ENCODE measurements at places on chromosomes 6 and 20.

DNA sequence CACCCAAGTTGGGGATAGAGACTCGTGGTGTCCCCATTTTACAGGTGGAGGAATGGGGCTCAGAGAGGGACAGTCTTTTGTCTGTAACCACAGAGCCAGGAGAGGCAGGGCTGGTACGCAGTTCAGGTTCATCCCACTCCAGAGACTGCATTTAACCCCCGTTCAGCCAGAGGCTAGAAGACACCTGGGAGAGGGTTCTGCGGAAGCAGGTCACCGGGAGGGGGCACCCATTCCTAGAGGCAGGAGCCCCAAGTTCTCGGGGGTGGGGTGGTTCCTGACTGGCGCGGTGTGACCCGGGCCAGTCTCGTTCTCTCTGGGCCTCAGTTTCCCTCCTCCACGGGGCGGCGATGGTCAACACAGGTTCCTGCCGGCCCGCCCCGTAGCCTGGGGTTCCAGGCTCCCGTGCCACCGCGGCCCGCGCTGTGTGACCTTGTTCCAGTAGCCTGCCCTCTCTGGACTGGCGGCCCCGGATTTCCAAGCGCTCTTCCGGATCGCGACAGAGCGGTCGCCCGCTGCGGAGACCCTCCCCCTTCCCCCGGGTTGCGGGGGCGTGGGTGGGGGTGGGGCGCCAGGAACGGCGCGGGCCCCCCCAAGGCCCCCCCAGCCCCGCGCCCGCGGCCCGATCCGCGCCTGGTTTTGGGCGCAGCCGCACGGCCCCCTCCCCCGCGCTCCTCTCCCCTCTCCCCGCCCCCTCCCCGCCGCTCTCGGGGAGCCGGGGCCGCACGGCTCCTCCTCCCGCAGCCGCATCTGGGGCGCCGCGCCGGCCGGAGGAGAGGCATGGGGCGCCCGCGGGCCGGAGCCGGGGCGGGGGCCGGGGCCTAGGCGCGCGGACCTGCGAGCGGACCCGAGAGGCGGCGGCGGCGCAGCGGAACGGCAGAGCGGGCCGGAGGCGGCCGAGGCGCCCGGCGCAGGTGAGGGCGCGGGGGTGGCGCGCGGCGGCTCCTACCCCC is at the start of gene DLGAP4:
TSS of gene DLGAP4 (plus strand) at position 738 of the 950 bp plus-strand sequence. CDS start 125,379 bp downstream, outside the sequence.
- DNase-seq = no peak

DNA sequence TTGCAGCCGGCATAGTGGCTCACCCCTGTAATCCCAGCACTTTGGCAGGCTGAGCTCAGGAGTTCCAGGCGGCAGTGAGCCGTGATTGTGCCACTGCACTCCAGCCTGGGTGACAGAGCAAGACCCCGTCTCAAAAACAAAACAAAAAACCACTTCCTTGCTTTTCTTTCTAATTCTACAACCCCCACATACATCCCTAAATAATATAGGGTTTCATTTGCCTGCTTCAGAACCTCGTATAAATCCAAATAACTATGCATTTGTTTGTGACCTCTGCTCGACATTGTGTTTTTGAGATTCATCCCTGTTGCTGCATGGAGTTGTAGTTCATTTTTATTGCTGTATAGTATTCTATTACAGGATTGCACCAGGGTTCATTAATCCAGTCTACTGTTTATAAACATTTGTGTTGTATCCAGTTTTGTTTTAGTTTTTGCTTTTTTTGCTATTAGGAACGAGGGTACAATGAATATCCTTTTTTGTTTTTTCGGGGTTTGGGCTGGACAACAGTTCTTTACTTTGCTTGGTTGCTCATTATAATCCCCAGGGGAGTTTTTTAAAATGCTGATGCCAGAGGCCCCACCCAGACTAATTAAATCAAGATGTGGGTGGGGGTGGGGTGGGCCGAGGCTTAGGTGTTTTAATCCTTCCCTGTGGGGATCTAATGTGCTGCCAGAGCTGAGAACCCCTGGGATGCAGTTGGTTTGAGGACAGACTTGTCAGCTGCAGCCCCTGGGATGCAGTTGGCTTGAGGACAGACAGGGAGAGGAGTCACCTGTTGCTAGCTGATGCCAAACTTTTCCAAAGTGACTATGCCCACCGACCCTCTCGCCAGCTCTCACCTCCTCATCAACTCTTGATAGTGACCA is 2.4 kb upstream of the SNAI1 start:
- no peak for DNase-seq

- no peak for DNase-seq
Observed at GRCh38 chr6:138030872-138031271, 76.3 kb downstream of the PERP start.

GRCh38 chr6:137258170-137258569 is 39.0 kb upstream of the IFNGR1 start:
- DNase-seq = peak; percentile 13

DNA sequence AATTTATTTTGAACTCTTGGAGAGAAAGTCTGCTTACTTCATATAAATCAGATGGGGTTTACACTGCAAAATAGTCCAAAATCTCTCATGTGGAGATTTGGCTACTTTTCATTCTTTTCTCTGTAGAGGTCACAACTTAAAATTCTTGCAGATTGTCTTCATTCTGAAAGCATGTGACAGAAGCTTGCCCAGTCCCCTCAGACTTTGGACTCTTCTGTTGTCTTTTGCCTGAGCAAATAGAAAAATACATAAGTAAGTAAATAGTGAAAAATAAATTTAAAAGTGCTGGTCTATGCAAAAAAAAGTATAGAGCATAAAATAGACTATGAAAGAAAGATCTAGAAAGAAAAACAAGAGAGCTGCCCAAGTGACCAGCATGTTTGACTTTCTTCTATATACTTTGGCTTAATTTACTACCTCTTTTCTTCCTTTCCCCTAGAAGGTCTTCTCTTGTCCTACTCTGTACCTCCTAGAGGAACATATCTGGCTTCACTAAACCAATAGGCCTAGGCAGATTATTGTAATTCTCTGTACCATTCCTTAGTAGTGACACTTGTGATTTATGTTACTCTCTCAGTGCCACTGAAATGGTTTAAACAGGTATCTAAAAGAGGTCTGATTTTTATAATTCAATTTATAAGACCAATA is 260.9 kb downstream of the TENT5A start:
- DNase-seq = no peak
